ENCODE measurements at places on chromosomes 5 and 9.

DNA sequence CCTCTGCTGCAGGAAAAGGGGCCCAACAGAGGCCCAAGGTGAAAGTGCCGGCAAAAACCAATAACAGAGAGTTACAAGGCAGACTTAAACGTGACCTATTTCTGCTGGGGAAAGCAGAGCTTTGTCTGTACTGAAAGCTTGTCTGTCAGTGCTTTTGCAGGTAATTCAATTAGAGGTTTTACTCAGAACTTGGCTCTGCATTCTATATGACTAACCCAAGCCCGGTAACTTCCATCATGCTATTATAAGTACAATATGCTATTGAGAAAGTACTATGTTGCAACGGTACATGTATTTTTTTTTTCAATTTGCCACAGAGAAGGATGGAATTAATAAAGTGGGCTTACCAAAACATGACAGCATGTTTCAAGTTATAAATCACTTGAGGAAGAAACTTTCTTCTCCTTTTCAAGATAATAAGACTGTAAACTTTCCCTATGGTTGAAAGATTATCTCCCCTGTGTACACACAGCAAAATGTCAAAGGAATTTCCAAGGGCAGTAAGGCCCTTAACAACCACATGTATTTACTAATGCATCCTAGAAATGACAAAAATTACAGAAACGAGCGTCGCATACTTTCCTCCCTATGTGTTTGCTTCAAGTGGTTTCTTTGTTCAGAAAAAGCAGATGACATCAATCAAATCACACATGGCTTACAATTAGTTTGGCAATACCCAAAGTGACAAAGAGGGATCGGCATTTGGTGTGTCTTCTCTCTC is 282.4 kb downstream of the EFNA5 start:
- no peak for DNase-seq

DNA sequence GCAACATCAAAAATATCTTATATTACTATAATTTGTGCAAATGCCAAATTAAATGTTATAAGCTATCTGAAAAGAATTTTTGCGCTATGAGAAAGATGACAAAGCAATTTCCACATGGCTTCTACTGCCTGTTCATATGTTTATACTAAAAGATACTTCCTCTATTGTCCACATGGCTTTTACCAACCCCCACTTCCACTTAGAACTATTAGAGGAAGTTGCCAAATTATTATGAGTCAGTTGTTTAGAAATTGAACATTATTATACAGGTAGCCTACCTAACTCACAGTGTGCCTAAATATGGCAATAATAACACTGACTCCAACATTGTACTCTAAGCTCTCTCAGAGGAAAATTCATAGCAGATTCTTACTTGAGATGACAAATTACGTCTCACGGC is 37.6 kb upstream of the SLC27A6 start:
- no peak for DNase-seq

- DNase-seq = no peak
Observed at GRCh38 chr9:108212184-108212583, 643.6 kb downstream of the ACTL7B start.

DNA sequence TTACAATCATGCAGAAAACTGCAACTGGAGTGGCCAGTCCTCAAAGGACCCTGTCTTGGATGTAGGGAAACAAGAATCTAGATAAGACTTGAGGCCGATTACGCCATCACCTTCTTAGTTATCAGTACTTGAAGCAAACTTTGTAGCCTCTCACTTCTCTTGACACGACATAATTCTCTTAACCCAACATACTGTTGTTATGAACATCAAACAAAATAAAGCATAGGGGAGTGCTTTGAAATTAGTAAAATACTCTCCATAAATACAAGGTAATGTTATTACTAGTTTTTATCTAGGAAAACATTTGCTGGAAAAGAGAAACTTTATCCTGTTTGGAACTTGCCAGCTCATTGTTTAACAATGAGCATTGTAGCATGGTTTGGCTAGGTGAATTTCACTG is 574.9 kb upstream of the DMAC1 start:
- DNase-seq = no peak

- DNase-seq = no peak
Observed at GRCh38 chr5:181059297-181060230, 19.5 kb downstream of the BTNL9 start.

- no peak for DNase-seq
Observed at GRCh38 chr5:107558823-107559375, 111.8 kb downstream of the EFNA5 start.

DNA sequence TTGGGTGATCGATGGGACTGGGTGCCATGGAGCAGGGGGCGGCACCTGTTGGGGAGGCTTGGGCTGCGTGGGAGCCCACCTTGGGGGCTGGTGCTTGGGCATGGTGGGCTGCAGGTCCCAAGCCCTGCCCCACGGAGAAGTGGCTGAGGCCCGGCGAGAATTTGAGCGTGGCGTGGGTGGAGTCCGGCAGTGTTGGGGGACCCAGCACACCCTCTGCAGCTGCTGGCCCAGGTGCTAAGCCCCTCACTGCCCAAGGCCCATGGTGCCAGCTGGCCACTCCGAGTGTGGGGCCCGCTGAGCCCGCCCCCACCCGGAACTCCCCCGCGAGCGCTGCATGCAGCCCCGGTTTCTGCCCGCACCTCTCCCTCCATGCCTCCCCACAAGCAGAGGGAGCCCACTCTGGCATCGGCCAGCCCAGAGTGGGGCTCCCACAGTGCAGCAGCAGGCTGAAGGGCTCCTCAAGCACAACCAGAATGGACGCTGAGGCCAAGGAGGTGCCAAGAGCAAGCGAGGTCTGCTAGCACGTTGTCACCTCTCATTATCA is 1178.6 kb upstream of the CDH10 start:
- DNase-seq = no peak

DNA sequence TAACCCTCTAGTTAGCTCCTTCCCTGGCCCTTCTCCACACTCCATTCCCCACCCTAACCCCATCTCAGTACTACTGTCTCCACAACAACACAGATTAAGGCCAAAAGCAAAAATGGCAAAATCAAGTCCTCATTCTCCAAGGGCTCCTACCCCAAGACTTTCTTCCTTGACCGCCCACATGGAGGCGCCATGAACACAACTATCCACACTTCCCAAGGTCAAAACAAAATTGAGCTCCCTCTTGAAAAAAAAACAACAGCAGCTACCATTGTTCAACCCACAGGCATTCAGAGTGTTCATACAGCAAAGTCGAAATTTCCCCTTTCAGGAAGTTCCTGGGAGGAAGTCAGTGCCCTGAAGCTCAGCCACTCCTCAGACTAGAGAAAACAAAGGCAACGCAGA is 54.4 kb downstream of the GNAQ start:
- DNase-seq = no peak

- no peak for DNase-seq
Observed at GRCh38 chr9:93900971-93901861, 53.9 kb downstream of the BARX1 start.
